ENCODE measurements at places on chromosomes 12 and 14. TPM values are rescaled to one million over a fixed set of nuclear protein-coding genes. Genes with fewer than 3 reads are reported as not detected.

Gene SLC4A8
- 1.4 TPM for total RNA-seq

GRCh38 chr14:55438066-55438683 lies 2.2 kb downstream of the TBPL2 start:
- no peak for DNase-seq

Gene TPH2
- total RNA-seq, result not detected

Gene ALKBH2
- total RNA-seq, result 18.4 TPM

DNA sequence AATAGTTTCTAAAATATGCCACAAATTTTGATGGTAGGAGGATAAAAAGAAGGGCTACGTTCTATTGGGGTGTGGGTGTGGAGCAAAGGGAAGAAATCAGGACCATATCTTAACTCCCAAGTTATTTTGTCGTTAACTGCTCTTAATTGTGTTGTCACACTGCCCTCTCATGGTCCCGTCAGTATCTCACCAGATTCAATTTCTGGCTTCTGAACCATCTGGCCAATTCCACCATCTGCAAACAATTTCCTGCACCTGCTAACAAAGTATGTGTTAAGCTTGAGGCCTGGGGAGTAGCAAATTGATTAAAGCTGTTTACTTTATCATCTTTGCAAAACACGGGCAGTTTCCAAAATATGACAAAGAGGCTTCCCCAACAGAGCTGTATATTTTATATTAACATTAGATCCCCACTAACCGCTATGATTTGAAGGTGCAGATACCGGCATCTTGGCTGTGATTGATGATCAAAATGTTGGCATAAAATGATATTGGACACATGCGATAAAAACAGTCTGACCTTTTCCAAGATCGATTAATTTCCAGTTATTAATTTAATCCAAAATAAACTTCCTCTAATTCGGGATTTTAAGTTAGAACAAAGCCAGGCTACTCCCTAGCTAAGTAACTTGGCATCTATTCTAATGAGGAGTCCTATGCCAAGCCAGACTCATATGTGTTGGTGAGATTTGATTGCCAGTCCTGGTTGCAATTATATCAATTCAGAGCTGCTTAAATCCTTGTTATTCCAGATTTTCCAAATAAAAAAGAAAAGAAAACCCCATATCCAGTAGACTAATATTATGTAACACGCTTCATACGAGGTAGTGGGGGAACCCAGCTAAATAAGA lies 6.9 kb upstream of the DNM1L start:
- no peak for DNase-seq

Data from posterior vena cava (tissue), 2 donors.